Activated T-helper 1 cell treated with anti-CD3 and anti-CD28 coated beads, Interleukin-2, amount 50 U/mL, for 16 hours (primary cell): ENCODE measurements at places on chromosomes 3 and 15.

GRCh38 chr3:20658491-20658890, 472.5 kb upstream of the SGO1 start:
- no peak for DNase-seq

GRCh38 chr3:124770336-124771082, 40.3 kb downstream of the UMPS start:
- DNase-seq, result no peak

- DNase-seq, result no peak
These were observed 36.9 kb downstream of the DNAJB8 start for GRCh38 chr3:128429751-128430150.

- no peak for DNase-seq
These were observed 1305.8 kb downstream of the ROBO1 start for GRCh38 chr3:78462021-78462420.

- DNase-seq, result no peak
These were observed 29.5 kb downstream of the LINS1 start for GRCh38 chr15:100572362-100572983.
